DMS 273 treated with DMSO at 0.1 percent for 48 hours (cell line): ENCODE measurements at places on chromosomes 4 and X.

GRCh38 chr4:154602404-154603020, 9.9 kb downstream of the FGG start:
- no peak for DNase-seq

- DNase-seq, result no peak
These were observed 73.3 kb downstream of the FIP1L1 start for GRCh38 chr4:53450773-53451172.

GRCh38 chr4:138405934-138406567, 163.9 kb upstream of the SLC7A11 start:
- DNase-seq, result no peak

DNA sequence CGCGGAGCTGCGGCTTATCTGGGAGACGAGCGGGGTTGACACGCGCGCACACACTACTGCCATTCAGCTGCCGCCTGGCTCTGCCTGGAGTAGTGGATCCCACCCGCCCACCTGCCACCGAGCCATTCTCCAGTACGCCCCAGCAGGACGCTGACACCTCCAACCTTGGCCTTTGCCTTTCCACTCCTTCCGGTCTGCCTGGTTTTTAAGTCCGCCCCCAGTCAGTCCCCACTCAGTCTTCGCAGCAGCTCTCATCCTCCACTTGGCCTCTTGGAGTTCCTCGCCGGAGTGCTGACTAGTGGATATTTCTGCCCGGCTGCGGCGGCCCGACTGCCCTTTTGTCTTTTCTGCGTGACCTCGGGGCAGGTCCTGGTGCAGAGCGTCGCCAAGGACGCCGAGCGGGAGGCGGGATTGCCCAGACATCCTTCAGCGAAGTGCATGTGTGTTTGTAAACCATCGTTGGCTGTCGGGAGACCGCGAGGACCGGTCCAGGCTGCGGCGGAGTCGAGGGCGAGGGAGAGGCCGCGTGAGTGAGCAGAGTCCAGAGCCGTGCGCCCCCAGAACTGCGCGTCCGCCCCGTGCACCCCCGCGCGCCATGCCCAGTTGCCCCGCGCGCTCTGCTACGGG, 1.1 kb downstream of the SLIT2 start:
- DNase-seq, result no peak

- no peak for DNase-seq
These were observed 31.6 kb upstream of the NAP1L5 start for GRCh38 chr4:88729146-88729760.
